Left lung (tissue), 14 donors: ENCODE measurements at places on chromosomes 1 and 21. TPM values are rescaled to one million over a fixed set of nuclear protein-coding genes. Genes with fewer than 3 reads are reported as not detected.

HCRTR1 gene
- not detected for total RNA-seq

ACOT11 gene
- 8.5 TPM for total RNA-seq

- no peaks in the 10 kb centered on the region for H3K36me3 ChIP-seq
- H3K4me1 ChIP-seq = no peaks in the 10 kb centered on the region
- DNase-seq = no peak
- H3K27me3 ChIP-seq = no peaks in the 10 kb centered on the region
These were observed 173.6 kb upstream of the CHRM3 start for GRCh38 chr1:239212811-239213220.

- H3K4me3 ChIP-seq = no peak overlapping the region
- no peaks in the 10 kb centered on the region for H3K4me1 ChIP-seq
- H3K27me3 ChIP-seq = no peaks in the 10 kb centered on the region
- no peak overlapping the region for H3K27ac ChIP-seq
These were observed 341.5 kb downstream of the KCNH1 start for GRCh38 chr1:210792250-210793102.

GRCh38 chr1:116847688-116848531, 61.8 kb upstream of the PTGFRN start:
- no peaks in the 10 kb centered on the region for H3K4me1 ChIP-seq
- no peak overlapping the region for H3K27ac ChIP-seq
- H3K27me3 ChIP-seq = no peaks in the 10 kb centered on the region
